ENCODE measurements at places on chromosomes 2 and 18. TPM values are rescaled to one million over a fixed set of nuclear protein-coding genes. Genes with fewer than 3 reads are reported as not detected.

The RPIA gene
- 5.4 TPM for total RNA-seq

The CIB4 gene
- total RNA-seq = not detected

The RGPD3 gene
- total RNA-seq = 0.38 TPM

DNA sequence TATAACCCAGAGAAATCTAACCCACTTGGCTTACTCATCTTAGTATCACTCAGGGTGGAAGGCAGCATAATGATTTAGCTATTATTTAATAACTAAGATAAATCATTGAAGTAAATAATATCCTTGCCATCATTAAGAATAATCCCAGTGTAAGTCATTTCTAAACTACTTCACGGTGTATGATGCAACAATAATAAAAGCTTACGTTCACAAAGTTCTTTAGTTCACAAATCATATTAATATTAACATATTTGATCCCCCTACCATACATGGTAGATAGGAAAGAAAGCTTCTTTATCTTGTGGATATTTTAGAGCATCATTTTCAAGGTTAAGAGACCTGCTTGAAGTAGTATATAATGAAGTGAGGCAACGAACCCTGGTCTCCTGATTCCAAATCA is 401.0 kb downstream of the NCKAP5 start:
- H3K27ac ChIP-seq = no peak overlapping the region
- H3K36me3 ChIP-seq = no peaks in the 10 kb centered on the region
- H3K4me3 ChIP-seq = no peak overlapping the region
- no peaks in the 10 kb centered on the region for H3K4me1 ChIP-seq

The LIMS3 gene
- total RNA-seq = 23.0 TPM

The FAM237A gene
- total RNA-seq = not detected

DNA sequence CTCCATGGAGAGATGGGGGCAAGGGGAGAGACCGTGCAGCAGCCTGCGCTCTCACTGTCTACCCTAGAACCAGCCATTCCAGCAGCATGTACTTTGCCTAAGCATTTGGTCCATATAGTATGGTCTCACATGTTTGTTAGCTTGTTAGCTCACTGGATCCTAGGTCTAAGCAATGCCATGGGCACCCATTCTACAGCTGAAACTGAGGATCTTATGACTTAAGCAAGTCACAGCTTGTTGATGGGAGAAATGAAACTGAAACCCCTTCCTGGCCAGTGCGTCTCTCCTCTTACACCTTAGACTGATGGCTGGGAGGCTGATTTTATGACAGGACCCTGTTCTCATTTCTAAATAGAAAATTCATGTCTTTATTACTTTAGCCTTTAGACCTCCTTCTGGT is 90.1 kb downstream of the EPAS1 start:
- no peak overlapping the region for H3K4me3 ChIP-seq
- H3K27me3 ChIP-seq = no peaks in the 10 kb centered on the region
- no peak for DNase-seq
- peaks cover 35% of the 10 kb centered on the region for H3K36me3 ChIP-seq

- no peaks in the 10 kb centered on the region for H3K36me3 ChIP-seq
- H3K27ac ChIP-seq = no peak overlapping the region
- no peaks in the 10 kb centered on the region for H3K27me3 ChIP-seq
- no peak overlapping the region for H3K4me3 ChIP-seq
Observed at GRCh38 chr2:175414882-175415487, 233.5 kb upstream of the ATP5MC3 start.
